ENCODE measurements at places on chromosomes 3 and 15. TPM values are rescaled to one million over a fixed set of nuclear protein-coding genes. Genes with fewer than 3 reads are reported as not detected.

Gene GRK7
- total RNA-seq, result 0.05 TPM

Gene NDUFB4
- 46.0 TPM for total RNA-seq

Gene ZNF501
- 7.6 TPM for total RNA-seq

Gene COL6A6
- 0.30 TPM for total RNA-seq

Gene DNASE1L3
- not detected for total RNA-seq

Gene AADACL2
- total RNA-seq, result not detected

Gene ITIH1
- not detected for total RNA-seq

Gene GCNT3
- total RNA-seq, result 0.09 TPM

Gene MLF1
- total RNA-seq, result 13.7 TPM

Gene HTR3E
- not detected for total RNA-seq

Gene CLDN1
- 10.4 TPM for total RNA-seq

Gene ADCY5
- total RNA-seq, result 1.3 TPM

Gene DZIP3
- total RNA-seq, result 14.2 TPM

Gene KLHL40
- total RNA-seq, result not detected

Gene CD96
- total RNA-seq, result not detected

Gene FSTL1
- 2,453 TPM for total RNA-seq

Gene SH3GL3
- total RNA-seq, result 2.1 TPM

Gene NPAP1
- not detected for total RNA-seq

Gene SLC6A11
- not detected for total RNA-seq
